Caco-2 (cell line): ENCODE measurements at places on chromosomes 13 and 19. TPM values are rescaled to one million over a fixed set of nuclear protein-coding genes. Genes with fewer than 3 reads are reported as not detected.

- DNase-seq, result no peak
Measured at GRCh38 chr13:102394158-102395053, 7.4 kb downstream of the FGF14 start.

DNA sequence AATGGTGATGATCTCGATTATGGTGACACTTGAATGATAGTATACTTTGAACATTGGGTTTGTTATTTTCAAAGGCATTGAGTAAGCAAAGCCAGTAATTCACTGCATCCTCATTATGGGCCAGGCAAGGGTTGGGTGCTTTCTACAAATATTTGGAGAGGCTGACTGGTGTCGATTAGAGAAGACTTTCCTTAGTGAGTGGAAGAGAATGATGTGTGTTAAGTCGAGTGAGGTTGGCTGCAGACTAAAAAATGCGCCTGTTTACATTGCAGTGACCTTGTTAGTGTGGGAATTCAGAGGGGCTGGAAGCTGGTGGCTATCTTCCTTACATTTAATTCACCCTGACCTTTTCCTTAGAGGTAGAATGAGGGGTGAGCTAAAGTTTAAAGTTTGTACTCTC lies 22.4 kb upstream of the RNF113B start:
- no peak for DNase-seq

DNA sequence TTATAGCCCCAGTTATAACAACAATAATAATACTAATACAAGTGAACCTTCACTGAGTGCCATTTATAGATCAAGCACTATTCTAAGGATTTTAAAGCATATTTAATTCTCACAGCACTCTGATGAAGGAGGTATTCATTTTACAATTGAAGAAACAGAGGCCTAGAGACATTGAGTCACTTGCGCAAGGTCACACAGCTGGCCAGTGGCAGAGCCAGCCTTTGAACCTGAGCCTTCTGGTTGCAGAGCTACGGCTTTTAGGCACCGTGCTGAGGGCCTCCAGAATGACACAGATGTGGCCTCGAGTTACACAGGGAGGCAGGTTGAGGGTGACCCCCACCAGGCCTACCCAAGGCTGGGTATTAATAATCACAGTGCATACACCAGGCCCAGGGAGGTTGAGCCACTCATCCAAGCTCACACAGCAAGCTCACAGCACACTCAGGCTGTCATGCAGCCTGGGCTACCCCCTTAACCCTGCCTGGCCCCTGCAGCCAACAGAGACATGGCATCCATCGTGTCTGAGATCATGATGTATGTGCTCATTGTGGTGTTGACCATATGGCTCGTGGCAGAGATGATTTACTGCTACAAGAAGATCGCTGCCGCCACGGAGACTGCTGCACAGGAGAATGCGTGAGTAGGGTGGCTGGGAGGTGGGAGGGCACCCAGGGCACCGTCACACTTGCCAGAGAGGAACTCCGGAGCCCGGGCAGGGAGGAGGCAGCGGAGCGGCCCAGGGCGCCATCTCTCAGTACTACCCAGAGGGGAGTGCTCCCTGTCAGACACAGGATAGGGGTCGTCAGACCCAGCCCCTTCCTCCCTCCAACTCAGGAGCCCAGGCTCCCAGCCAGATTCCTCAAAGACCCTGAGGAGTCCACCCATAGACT lies 2.7 kb upstream of the HPN start:
- no peak for DNase-seq

The HRC gene
- not detected in 2 replicates for total RNA-seq

The NRTN gene
- total RNA-seq, result 2.6 and 3.9 TPM in 2 replicates

The IGLON5 gene
- total RNA-seq, result not detected in 2 replicates

The SPATA13 gene
- total RNA-seq, result 10.1 and 10.5 TPM in 2 replicates

The PEX11G gene
- 3.9 TPM in 2 replicates for total RNA-seq

The RGCC gene
- 65.6 and 70.8 TPM in 2 replicates for total RNA-seq
